IMR-90 (cell line): ENCODE measurements at places on chromosomes 5 and 9. TPM values are rescaled to one million over a fixed set of nuclear protein-coding genes. Genes with fewer than 3 reads are reported as not detected.

GRCh38 chr9:7178729-7179128, 421.0 kb downstream of the KDM4C start:
- H3K27ac ChIP-seq = no peak overlapping the region
- H3K4me1 ChIP-seq = no peaks in the 10 kb centered on the region
- no peaks in the 10 kb centered on the region for H3K36me3 ChIP-seq
- no peak overlapping the region for H3K4me3 ChIP-seq

DNA sequence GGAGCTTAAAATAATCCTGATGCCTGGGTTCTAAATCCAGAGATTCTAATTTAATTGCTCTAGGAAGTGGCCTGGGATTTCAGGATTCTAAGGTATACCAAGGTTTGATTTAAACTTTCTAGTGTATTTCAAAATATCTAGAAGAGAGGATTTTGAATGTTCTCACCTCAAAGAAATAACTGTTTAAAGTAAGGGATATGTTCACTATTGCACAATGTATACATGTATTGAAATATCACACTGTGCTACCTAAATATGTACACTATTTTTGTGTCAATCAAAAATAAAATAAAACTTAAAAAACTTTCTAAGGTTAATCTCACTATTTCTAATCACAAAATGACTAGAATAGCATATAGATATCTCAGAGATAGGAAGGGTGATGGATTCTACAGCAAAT, 34.0 kb downstream of the TNFSF8 start:
- H3K36me3 ChIP-seq = no peaks in the 10 kb centered on the region
- DNase-seq = no peak
- peak overlapping the region; percentile 90; the same call in 1 of the 2 replicates for H3K27ac ChIP-seq
- H3K4me1 ChIP-seq = peaks cover 33% of the 10 kb centered on the region
- H3K4me3 ChIP-seq = no peak overlapping the region

DNA sequence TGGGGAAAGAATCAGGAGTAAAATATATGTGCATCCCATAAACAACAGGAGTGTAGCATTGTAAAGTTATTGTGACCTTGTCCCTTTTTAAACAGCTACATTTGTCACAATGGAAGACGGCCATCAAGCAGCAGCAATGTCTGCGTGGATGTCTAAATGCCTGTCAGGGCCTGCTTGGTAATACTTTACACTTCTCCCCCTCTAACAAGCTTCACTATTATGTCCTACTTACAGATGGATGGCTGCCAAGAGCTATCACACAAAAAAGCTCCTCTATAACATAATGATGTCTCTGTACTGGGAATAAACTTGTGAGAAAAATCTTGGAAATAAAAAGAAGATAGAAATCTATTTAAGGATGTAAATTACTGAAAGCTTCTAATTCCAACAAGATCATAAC, 213.0 kb downstream of the FBXL17 start:
- H3K27me3 ChIP-seq = no peaks in the 10 kb centered on the region
- no peak overlapping the region for H3K27ac ChIP-seq
- no peaks in the 10 kb centered on the region for H3K36me3 ChIP-seq
- H3K4me3 ChIP-seq = no peak overlapping the region
- H3K4me1 ChIP-seq = no peaks in the 10 kb centered on the region
- no peak for DNase-seq

DNA sequence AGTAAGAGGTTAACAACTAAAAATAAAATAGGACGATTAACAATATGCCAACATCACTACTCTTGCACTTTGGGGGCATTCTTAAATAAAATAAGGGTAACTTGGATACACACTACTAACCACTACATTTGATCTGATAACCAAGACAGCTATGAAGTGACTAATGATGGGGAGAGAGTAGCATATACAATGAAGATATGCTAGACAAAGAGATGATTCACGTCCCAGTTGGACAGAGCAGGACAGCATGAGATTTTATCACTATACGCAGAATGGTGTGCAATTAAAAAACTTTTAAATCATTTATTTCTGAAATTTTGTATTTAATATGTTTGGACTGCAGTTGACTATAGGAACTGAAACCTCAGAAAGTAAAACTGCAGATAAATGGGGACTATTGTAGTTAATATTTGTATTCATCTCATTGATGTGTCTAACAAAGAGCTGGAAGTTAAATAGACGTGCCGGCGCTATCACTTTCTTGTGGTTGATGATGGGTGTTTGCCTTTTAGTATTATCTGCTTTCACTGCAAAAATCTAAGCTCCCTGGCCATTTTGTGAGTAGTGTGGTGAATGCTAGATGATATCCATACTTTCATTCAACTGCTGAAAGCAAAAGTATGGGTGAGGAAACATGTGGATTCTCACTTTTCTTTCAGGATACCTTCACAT, 18.7 kb downstream of the GIN1 start:
- no peak for DNase-seq
- peaks cover 3% of the 10 kb centered on the region; the same call in 1 of the 2 replicates for H3K36me3 ChIP-seq
- no peak overlapping the region for H3K27ac ChIP-seq
- no peaks in the 10 kb centered on the region for H3K4me1 ChIP-seq

DNA sequence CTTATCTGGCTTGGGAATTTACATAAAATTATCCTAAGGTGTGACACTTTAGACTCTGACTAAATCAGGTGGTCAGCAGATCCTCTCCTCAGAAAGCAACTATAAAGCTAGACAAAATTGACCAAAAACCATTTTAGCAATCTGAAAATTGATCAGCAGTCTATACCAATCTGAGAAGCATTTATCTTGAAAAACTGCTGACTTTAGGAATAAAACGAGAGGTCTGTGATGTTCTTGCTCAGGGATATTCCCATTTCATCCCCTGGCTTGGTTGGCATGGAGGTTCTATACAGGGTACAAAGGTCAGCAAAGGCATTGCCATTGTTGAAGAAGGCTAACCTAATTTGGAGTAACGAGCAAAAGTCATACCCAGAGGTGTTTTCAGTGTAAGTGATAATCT, 11.7 kb downstream of the SPINK5 start:
- H3K36me3 ChIP-seq = no peaks in the 10 kb centered on the region
- H3K4me3 ChIP-seq = no peak overlapping the region
- DNase-seq = no peak
- H3K27ac ChIP-seq = no peak overlapping the region
- H3K4me1 ChIP-seq = no peaks in the 10 kb centered on the region

DNA sequence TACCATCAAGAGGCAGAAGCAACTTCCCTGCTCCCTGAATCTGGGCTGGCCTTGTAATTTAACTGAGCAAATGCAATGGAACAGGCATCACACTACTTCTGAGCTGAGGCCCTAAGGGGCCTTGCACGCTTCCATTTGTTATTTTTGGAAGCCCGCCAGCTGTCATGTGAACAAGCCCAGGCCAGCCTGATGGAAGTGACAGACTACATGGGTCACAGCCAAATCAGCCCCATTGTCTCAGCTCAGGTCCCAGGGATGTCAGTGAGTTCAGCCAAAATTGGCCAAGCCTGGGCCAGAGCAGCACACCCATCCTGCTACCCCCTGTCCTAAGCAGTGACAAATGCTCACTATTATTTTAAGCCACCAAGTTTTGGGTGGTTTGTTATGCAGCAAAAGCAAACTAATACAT, 72.8 kb downstream of the PRRT1B start:
- H3K36me3 ChIP-seq = peaks cover 37% of the 10 kb centered on the region
- no peak overlapping the region for H3K27ac ChIP-seq
- H3K4me3 ChIP-seq = no peak overlapping the region
- no peak for DNase-seq
- peaks cover 2% of the 10 kb centered on the region; the same call in 1 of the 2 replicates for H3K4me1 ChIP-seq
- no peaks in the 10 kb centered on the region for H3K27me3 ChIP-seq

- no peaks in the 10 kb centered on the region for H3K27me3 ChIP-seq
- DNase-seq = no peak
- no peak overlapping the region for H3K27ac ChIP-seq
- no peaks in the 10 kb centered on the region for H3K36me3 ChIP-seq
- H3K4me1 ChIP-seq = no peaks in the 10 kb centered on the region
These were observed 30.4 kb downstream of the MVB12B start for GRCh38 chr9:126357074-126357473.

- no peak for DNase-seq
- H3K27ac ChIP-seq = no peak overlapping the region
- H3K27me3 ChIP-seq = no peaks in the 10 kb centered on the region
- peaks cover 47% of the 10 kb centered on the region for H3K36me3 ChIP-seq
These were observed 26.8 kb downstream of the AMBP start for GRCh38 chr9:114051281-114051680.

- no peak for DNase-seq
- peak overlapping the region; percentile 58 for H3K4me3 ChIP-seq
- no peak overlapping the region; the same call in 1 of the 2 replicates for H3K27ac ChIP-seq
These were observed 24.0 kb downstream of the HNRNPK start for GRCh38 chr9:83956086-83956435.

- H3K4me1 ChIP-seq = peaks cover 11% of the 10 kb centered on the region
- no peak overlapping the region for H3K4me3 ChIP-seq
- peak; percentile 90 for DNase-seq
- H3K27me3 ChIP-seq = no peaks in the 10 kb centered on the region
- 0 out of 2 replicates have a peak overlapping the region, but pooled peaks have one; percentile 44 for H3K27ac ChIP-seq
These were observed 39.9 kb upstream of the PAM start for GRCh38 chr5:102715082-102715807.

DNA sequence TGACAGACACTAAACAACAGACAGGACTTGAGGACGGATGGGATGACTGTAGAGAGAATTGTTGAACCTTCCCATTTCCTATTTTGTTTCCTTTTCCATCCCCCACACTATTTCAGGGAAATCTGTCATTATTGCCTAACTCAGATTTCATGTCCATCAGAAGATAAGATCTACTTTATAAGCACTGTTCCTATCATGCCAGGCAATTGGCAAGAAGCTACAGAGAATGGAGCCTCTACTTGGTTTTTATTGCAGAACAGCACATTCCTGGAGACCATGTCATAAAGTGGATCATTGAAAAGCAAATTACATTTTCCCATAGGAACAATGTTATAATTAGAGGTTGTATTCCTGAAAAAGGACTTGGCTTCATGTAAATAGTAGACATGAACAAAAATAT, 173.7 kb upstream of the KIF2A start:
- no peaks in the 10 kb centered on the region for H3K36me3 ChIP-seq
- H3K4me3 ChIP-seq = no peak overlapping the region
- H3K27me3 ChIP-seq = no peaks in the 10 kb centered on the region

DNA sequence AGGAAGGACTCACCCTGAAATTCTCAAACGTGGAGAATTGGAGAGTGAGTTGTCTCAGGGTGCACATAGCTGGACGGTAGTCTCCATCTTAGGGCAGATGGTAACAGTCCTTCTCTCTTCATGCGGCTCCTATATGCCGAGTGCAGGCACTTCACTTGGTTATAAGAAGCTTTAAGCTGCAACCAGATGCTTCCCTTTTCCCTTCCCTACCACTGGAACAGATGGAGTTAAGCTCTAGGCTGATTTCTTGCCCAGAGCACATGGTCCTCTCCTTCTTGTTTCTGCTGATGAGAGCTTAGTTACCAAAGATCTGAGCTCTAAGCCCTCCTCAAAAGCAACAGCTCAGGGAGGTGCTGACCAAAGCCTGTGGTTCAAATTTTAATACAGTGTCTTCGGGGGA, 355.7 kb downstream of the ARHGEF28 start:
- H3K27me3 ChIP-seq = peaks cover 40% of the 10 kb centered on the region
- DNase-seq = no peak
- no peak overlapping the region for H3K4me3 ChIP-seq
- no peaks in the 10 kb centered on the region for H3K4me1 ChIP-seq

GRCh38 chr9:96135753-96136290, 166.2 kb downstream of the HSD17B3 start:
- H3K4me3 ChIP-seq = no peak overlapping the region
- no peak for DNase-seq
- H3K4me1 ChIP-seq = peaks cover 28% of the 10 kb centered on the region
- H3K27me3 ChIP-seq = peaks cover 32% of the 10 kb centered on the region
- H3K36me3 ChIP-seq = no peaks in the 10 kb centered on the region

- H3K36me3 ChIP-seq = no peaks in the 10 kb centered on the region
- H3K4me1 ChIP-seq = no peaks in the 10 kb centered on the region
- H3K27ac ChIP-seq = no peak overlapping the region
- no peak overlapping the region for H3K4me3 ChIP-seq
- H3K27me3 ChIP-seq = no peaks in the 10 kb centered on the region
These were observed 164.9 kb upstream of the IRX1 start for GRCh38 chr5:3430691-3431090.

GRCh38 chr5:178372142-178372571, 139.6 kb upstream of the PHYKPL start:
- H3K27ac ChIP-seq = no peak overlapping the region
- no peaks in the 10 kb centered on the region for H3K4me1 ChIP-seq
- DNase-seq = no peak
- H3K27me3 ChIP-seq = no peaks in the 10 kb centered on the region

- H3K4me1 ChIP-seq = peaks cover 25% of the 10 kb centered on the region
- no peaks in the 10 kb centered on the region for H3K36me3 ChIP-seq
- peak; percentile 39 for DNase-seq
- H3K27ac ChIP-seq = peak overlapping the region; percentile 75
- H3K4me3 ChIP-seq = no peak overlapping the region
- H3K27me3 ChIP-seq = no peaks in the 10 kb centered on the region
These were observed 717.1 kb downstream of the SEMA5A start for GRCh38 chr5:8828596-8829322.

- DNase-seq = no peak
- H3K4me3 ChIP-seq = no peak overlapping the region
- no peak overlapping the region for H3K27ac ChIP-seq
- H3K36me3 ChIP-seq = peaks cover 14% of the 10 kb centered on the region
These were observed 324.3 kb upstream of the RFX3 start for GRCh38 chr9:3850098-3850497.

GRCh38 chr9:132575005-132575609, 7.3 kb upstream of the BARHL1 start:
- DNase-seq = peak; percentile 67
- H3K36me3 ChIP-seq = no peaks in the 10 kb centered on the region
- no peak overlapping the region for H3K27ac ChIP-seq
- no peaks in the 10 kb centered on the region for H3K4me1 ChIP-seq
- H3K27me3 ChIP-seq = peaks cover 57% of the 10 kb centered on the region

GRCh38 chr5:62059960-62060359, 246.0 kb upstream of the KIF2A start:
- H3K4me3 ChIP-seq = no peak overlapping the region
- H3K27ac ChIP-seq = no peak overlapping the region
- no peaks in the 10 kb centered on the region for H3K4me1 ChIP-seq
- H3K27me3 ChIP-seq = no peaks in the 10 kb centered on the region
- H3K36me3 ChIP-seq = no peaks in the 10 kb centered on the region
- DNase-seq = no peak

GRCh38 chr5:122420091-122420490, 108.1 kb downstream of the SNCAIP start:
- DNase-seq = peak; percentile 62
- no peaks in the 10 kb centered on the region for H3K27me3 ChIP-seq
- no peak overlapping the region; the same call in 1 of the 2 replicates for H3K27ac ChIP-seq
- H3K4me1 ChIP-seq = peaks cover 9% of the 10 kb centered on the region
- H3K4me3 ChIP-seq = no peak overlapping the region

LHX6 gene
- under 0.01 TPM in 2 replicates for total RNA-seq

N4BP3 gene
- under 0.01 and 0.18 TPM in 2 replicates for total RNA-seq

CYLC2 gene
- total RNA-seq = not detected in 2 replicates

CETN3 gene
- total RNA-seq = 1.1 and 2.5 TPM in 2 replicates

ZFP37 gene
- total RNA-seq = 3.6 and 4.4 TPM in 2 replicates

CCL21 gene
- not detected in 2 replicates for total RNA-seq

MINAR2 gene
- total RNA-seq = not detected in 2 replicates

C9orf153 gene
- total RNA-seq = not detected in 2 replicates

STPG3 gene
- total RNA-seq = not detected in 2 replicates

ARHGEF37 gene
- total RNA-seq = 0.28 and 0.54 TPM in 2 replicates

SPAG8 gene
- total RNA-seq = 0.28 and 0.72 TPM in 2 replicates

FST gene
- total RNA-seq = 141 and 187 TPM in 2 replicates

GLRA1 gene
- total RNA-seq = not detected in 2 replicates
